ENCODE measurements at places on chromosomes 4 and X.
A peak's percentile ranks its signal among the peaks of the same experiment; 100 is the strongest.

DNA sequence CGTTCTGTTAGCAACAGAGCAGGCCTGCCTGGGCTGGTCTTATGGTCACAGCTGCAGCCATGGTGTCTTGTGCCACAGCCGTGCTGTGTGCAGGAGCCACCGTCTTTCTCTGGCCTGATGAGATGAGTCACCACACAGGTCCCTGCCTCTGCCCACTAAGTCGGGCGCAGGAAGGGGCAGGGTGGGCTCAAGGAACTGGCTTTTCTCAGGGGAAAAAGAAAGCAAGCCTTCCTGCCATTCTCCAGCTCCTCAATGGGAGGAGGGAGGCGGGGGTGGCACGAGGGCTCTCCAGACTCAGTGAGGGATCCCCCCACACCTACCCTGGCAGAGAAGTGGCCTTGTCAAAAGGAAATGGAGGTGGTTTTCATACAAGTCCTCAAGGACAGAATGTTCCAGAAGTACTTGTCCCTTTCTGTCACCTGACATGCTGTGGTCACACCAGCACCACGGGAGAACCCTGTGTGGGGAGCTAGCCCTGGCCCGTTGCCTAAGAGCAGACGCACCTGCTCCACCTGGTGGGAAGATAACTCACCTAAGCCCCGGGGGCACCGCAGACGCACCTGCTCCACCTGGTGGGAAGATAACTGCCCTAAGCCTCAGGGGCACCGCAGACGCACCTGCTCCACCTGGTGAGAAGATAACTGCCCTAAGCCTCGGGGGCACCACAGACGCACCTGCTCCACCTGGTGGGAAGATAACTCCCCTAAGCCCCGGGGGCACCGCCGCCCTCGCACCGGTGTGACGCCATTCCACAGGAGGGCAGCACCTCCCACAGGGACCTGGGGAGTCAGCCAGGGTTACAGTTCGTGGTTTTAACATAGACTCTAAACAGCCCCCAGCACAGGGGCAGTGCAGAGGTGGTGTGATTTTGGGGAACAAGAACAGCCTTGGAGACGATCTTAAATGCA, 18.5 kb downstream of the UVSSA start:
- peak; percentile 19 for DNase-seq

- DNase-seq, result no peak
Measured at GRCh38 chrX:135009838-135010237, 12.5 kb downstream of the RTL8B start.

- DNase-seq, result no peak
Measured at GRCh38 chrX:139877710-139878414, 55.0 kb downstream of the ATP11C start.

GRCh38 chr4:144967161-144967560, 130.8 kb downstream of the ANAPC10 start:
- no peak for DNase-seq

GRCh38 chr4:170772429-170772828, 682.7 kb upstream of the AADAT start:
- DNase-seq, result no peak

- peak; percentile 23 for DNase-seq
Measured at GRCh38 chr4:176964116-176964691, 171.5 kb upstream of the VEGFC start.

DNA sequence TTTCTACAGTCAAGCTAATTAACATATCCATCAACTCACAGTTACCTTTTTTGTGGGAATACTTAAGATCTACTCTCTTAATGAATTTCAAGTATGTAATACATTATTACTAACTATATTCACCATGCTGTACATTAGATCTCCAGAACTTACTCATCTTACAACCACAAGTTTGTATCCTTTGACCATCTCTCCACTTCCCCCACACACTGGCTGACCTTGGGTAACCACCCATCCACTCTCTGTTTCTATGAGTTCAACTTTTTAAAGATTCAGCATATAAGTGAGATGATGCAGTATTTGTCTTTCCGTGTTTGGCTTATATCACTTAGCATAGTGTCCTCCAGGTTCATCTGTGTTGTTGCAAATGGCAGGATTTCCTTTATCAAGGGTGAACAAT, 30.5 kb upstream of the MAGED1 start:
- no peak for DNase-seq

GRCh38 chr4:107299646-107300045, 263.5 kb upstream of the DKK2 start:
- no peak for DNase-seq

DNA sequence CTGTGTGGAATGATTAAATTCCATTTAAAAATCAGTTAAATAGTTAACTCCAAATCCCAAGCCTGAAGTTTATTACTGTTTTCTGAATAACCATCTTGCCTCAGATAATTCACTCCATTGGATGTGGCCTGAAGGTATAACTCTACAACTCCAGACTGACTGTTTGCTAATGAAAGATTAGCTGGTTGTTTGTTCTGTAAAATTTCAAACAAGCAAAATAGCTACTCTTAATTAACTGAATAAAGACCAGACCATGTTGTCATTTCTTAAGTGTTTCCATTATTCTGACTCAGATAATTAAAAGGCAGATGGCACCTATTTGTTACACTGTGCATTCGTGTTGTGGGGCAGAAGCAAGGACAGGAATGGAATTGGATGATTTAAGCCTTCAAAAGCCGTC, 78.5 kb upstream of the DDIT4L start:
- DNase-seq, result no peak

DNA sequence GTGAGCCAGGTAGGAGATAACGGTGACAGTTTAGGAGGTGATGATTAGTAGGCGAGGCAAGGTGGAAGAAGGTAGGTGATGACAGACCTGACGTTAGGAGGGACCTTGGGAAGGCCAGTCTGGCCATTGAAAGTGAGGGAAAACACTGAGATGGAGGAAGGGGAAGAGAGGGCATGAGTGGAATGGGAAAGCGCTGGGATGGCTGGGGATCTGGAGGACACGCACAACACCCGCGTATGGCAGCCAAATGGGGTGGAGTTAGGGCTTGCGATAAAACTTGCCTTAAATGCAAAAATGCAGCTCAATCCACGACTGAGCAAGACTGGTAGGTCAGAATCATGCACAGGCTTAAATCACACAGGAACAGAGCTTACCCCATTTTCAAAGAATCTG, 605 bp upstream of the CDKL2 start:
- DNase-seq, result no peak

GRCh38 chr4:106541253-106541652, 172.7 kb upstream of the GIMD1 start:
- no peak for DNase-seq

- DNase-seq, result no peak
Measured at GRCh38 chr4:170243662-170244288, 154.0 kb upstream of the AADAT start.

DNA sequence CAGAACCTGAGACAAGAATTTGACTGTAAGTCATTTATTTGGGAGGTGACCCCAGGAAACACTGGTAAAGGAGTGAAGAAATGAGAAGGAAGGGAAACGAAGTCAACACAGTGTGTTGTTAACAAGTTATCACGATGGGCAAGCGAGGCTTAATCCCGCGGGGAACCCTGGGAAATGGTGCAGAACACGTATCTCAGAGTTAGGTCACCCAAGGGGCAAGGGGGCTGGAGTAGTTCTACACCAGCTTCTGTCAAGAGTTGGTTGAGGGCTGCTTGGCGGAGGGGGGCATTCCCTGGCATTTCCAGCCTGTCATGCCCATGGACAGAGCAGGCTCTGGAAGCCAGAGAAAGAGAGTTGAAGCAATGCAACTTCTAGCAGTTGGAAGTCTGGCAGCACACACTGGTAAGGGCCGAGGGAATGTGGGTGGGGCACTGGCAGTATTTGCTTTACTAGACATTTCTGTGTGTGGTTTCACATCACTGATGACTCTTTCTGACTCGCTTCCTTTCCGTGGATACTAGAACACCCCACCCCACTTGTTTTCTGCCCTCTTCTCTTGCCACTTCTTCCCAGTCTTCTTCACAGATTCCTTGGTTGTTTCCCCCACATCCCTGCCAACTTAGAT, 52.2 kb upstream of the ADGRG2 start:
- DNase-seq, result no peak

- no peak for DNase-seq
Measured at GRCh38 chr4:176760471-176760870, 32.3 kb downstream of the VEGFC start.

GRCh38 chrX:49019599-49020249, 17.7 kb upstream of the GRIPAP1 start:
- DNase-seq, result no peak

GRCh38 chr4:87804871-87805270, 5.5 kb downstream of the IBSP start:
- no peak for DNase-seq

GRCh38 chr4:93184053-93184452, 644.5 kb upstream of the ATOH1 start:
- no peak for DNase-seq

DNA sequence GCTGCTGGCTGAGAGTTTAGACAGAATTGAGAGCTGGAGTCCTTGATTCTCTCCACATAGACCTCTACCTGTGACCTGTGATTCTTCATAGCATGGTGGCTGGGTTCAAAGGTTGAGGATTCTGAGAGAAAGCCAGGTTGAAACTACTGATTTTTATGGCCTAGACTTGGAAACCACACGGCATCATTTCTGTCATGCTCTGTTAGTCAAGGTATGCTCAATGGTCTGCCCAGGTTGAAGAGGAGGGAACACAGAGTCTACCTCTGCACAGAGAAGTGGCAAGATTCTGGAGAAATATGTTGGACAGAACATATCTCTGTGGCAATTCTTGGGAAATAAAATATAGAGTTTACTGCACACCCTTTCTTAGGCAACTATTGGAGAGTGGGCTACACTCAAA, 57.2 kb upstream of the CXorf66 start:
- no peak for DNase-seq

DNA sequence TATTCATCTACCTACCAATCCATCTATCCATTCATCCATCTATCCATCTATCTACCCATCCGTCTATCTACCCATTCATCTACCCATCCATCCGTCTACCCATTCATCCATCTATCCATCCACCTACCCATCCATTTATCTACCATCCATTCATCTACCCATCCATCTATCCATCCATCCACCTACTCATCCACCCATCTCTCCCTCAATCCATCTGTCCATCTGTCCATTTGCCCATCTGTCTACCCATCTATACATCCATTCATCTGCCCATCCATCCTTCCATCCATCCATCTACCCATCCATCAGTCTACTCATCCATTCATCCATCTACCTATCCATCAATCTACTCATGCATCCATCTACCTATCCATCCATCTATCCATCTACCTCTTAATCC, 126.8 kb upstream of the PSAPL1 start:
- no peak for DNase-seq

DNA sequence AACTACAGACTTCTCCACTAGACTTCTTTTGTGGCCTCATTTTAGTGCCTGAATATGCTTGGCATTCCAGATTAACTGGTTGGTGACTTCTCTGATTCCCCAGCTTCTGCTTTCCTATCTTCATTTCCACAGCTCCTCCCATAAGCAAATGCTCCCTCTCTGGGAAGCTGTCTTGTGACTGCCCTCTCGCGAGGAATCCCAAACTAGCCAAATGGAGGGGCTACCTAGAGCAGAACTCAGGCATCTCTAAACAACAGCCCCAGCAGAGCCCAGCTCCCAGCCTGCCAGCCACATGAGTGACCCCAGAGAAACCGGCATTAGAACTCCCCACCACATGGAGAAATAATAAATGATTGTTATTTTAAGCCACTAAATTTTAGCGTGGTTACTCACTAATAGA, 7.6 kb upstream of the VEGFD start:
- DNase-seq, result no peak

DNA sequence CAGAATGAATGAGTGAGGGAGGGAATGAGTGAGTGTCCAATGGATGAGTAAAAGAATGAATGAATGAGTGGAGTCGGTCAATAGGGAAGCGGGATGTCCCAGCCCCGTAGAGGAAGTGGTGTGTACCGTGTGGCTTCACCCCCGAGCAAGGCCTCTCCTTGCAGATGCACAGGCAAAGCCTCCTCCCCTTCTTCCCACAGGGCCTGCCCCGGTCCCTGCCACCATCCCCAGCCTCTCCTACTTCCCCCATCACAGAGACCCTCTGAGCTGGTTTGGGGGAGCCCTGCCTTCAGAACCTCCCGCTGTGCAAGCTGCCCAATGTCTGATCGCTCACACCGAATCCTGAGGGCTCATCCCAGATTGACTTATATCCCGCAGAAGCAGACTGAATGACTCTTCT, 13.6 kb downstream of the HTRA3 start:
- no peak for DNase-seq

GRCh38 chrX:95945528-95945927, 739.1 kb upstream of the DIAPH2 start:
- no peak for DNase-seq
